ENCODE measurements at places on chromosomes 11 and 22.

- DNase-seq, result no peak
These were observed 18.9 kb downstream of the MRPL16 start for GRCh38 chr11:59791639-59792038.

DNA sequence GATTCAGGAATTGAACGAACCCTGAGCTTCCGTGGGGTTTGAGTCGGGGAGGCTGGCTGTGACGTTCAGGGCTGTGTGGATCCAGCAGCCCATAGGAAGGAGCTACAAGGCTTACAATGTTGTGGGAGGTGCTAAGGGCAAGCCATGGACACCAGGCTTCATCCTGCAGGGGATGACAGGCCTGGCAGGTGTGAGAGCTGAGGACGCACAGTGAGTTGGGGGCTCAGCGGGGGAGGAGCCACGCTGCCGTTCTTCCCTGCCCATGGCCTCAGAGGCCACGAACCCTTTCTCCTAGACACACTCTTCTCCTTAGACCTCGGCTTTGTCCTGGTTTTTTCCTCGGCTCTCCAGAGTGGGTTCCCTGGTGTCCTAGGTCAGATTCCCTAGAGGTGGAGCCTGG is 113.3 kb upstream of the SLC22A12 start:
- no peak for DNase-seq

DNA sequence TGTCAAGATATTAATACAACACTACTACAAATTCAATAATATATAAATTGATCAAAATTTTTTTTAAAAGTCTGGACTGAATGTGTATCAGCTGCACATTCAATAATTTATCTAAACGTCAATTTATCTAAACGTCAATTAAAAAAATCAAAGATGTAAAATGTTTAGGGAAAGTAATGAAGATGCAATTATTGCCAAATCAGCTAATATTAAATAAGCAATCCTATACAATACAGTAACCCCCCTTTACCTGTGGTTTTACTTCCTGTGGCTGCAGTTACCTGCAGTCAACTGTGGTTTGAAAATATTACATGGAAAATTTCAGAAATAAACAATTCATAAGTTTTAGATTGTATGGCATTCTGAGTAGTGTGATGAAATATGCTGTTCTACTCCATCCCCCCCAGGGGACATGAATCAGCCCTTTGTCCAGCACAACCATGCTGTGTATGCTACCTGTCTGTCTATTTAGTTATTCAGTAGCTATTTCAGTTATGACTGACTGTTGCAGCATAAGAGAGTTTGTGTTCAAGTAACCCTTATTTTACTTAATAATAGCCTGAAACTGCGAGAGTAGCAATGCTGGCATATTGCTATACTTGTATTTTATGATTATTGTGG is 72.2 kb downstream of the CWF19L2 start:
- DNase-seq, result peak; percentile 31

- DNase-seq, result no peak
These were observed 176.0 kb downstream of the WNT11 start for GRCh38 chr11:76030286-76030685.

GRCh38 chr11:46102843-46103242 is 18.4 kb downstream of the PHF21A start:
- no peak for DNase-seq

GRCh38 chr11:44579302-44579761 is 13.9 kb downstream of the CD82 start:
- no peak for DNase-seq

GRCh38 chr11:112300094-112300786 is 39.6 kb upstream of the PLET1 start:
- no peak for DNase-seq

GRCh38 chr11:128238521-128239265 is 348.7 kb downstream of the ETS1 start:
- DNase-seq, result no peak

- DNase-seq, result no peak
These were observed 19.5 kb upstream of the WNT7B start for GRCh38 chr22:45996241-45997076.

- no peak for DNase-seq
These were observed 4.6 kb downstream of the GNB1L start for GRCh38 chr22:19849835-19850762.

DNA sequence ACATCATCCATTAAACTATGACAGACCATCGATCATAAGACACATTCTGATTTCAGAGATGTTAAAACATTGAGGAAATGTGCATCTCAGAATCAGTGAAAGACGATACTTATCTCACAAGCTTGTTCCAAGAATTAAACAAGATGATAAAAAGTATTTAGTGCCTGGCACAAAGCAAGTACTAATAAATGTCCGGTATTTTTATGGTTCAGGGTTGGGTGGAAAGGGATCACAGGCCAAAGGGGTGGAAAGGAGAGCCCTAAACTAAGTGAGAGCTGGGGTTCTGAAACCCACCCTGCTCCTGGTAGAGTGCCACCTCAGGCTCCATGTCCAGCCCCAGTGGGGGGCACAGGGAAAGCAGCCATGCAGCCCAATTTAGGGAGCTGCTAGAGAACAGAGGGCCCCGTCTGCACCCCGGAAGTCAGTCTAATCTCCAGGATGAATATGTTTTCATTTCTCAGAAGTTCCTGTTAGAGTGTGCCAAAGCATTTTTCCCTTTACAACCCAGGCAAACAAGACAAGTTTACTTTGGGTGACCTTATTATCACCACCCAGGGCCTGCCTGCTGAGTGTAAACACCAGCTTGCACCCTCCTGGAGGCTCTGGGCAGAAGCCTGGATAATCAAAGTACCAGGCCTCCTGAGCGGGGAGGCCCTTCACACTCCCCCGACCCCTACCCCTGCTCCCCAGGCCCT is 3.8 kb upstream of the CREB3L1 start:
- DNase-seq, result peak; percentile 84

GRCh38 chr11:69888483-69889181 is 69.4 kb upstream of the FGF3 start:
- DNase-seq, result peak; percentile 97

GRCh38 chr11:65262776-65263175 is 1.0 kb downstream of the POLA2 start:
- no peak for DNase-seq

- DNase-seq, result no peak
These were observed 1995.6 kb upstream of the RAG2 start for GRCh38 chr11:38593649-38594048.

GRCh38 chr11:103581760-103582159 is 454.7 kb upstream of the DDI1 start:
- DNase-seq, result no peak

DNA sequence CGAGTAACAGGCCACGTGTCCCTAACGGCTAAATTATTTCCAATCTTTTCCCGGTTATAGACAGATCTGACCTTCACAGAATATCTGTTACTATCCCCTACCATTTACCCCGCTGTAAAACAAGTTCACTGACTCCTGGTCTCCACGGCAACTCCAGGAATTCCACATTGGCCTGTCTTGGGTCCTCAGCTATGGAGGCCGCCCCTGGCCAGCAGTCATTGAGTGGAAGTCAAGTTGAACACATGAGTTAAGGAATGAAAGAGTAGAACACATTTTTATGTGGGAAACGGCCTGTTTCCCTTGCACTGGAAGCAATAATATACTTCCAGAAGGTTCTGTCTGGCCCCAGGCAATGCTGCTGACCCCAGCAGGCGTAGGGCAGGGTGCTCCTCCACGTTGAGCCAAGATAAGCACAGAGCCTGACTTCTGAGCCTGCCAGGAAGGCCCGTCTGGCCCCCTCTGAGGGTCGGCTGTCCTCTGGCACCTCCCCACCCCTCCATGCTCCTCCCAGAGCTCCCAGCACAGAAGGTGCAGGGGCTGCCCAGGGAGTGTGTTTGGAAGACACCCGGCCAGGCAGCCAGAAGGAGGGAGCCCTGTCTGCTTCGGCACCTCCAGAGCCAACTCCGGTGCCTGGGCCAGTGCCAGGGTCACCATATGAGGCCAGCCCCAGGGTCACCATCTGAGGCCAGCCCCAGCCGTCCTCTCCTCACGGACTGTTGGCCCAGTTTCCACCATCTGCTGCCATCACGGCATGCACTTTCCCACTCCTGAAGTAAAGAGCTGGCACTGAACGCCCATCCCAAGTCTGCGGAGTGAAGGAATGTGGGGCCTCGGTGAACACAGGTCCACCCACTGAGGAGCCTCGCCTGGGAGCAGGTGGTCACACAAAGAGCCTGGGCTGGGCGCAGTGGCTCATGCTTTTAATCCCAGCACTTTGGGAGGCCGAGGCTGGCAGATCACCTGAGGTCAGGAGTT is 813.2 kb downstream of the BRD1 start:
- no peak for DNase-seq

DNA sequence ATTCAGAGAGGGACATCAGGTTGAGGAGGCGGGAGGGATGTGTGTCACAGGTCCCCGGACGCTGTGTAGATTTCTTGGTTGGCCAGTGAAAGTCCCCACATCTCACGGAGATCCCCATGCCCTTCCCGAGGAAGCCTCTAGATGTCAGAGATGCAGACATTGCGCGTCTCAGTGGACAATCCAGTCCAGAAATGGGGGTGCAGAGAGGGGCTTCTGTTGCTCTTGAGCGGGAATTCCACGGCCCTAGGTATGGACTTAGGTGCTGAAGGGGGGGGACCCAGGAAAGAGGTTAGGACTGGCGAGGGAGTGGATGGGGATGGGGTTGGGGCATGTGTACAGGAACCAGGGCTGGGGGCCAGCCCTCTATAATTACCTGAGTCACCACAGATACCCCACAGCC is 7.0 kb downstream of the THY1 start:
- no peak for DNase-seq

GRCh38 chr11:71574418-71574817 is 8.3 kb downstream of the KRTAP5-11 start:
- no peak for DNase-seq

DNA sequence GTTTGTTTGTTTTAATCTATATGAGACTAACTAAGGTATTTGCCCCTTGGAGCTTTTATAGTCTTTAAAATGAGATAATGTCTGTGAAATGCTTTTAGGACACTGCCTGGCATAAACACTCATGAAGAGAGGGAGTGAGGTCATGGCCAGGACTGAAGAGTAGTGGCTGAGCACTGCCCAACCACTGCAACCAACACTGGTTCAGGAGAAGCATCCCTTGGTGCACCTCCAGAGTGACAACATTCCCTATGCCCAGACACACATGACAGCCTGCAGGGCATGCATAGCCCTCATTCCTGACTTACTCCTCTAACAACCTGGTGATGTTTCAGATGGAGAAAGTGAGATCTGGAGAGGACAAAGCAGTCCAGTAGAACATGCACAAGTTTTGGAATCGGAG is 36.1 kb downstream of the ME3 start:
- no peak for DNase-seq

DNA sequence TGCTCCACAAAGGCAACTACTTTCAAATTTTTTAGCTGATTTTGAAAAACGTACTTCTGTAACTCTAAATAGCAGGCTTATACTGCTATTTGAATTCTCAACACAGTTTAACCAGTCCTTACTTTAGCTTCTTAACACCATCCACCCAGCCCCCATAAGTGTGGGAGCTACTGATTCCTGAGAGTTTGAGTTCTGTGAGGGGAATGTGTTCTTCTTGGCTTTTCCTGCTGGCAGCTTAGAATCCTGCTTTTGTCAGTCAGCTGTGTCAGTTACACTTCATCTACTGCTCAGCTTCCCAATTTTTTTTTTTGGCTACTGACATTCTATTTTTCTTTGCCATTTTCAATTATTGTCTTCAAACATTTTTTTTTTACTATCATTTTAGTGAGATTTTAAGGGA is 440.4 kb downstream of the INSC start:
- DNase-seq, result no peak

- no peak for DNase-seq
These were observed 313.4 kb downstream of the BUD13 start for GRCh38 chr11:116459185-116460045.

DNA sequence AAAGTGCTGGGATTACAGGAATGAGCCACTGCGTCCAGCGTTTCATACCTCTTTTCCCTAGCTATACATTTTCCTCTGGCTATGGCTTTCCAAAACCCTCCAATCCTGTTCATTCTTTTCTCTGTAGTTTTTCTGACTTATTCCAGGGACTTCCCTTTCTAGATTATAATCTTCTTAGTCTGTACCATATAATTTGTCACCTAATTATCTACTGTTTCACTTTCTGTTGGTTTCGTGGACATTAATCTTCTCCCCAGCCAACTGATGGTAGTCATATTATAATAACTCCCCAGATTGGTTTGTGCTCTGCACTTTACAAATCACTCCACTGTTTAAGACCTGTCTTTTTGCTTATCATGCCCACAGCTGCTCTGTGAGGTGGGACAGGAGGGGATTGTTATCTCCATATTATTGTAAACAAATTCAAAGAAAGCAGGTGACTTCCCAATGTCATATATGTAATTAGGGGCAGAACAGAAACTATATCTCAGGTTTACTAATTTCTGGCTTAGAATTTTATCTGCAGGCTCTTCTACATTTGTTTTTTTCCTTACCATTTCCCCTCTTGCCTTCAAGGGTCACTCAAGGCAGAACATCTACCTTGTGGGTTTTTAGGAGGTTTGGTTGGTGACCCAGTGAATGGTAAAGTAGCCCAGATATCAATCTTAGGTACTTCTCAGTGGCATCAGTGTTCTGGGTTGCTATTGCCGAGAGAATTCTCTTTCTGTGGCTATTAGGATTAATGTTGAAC is 23.9 kb downstream of the STIM1 start:
- no peak for DNase-seq

- no peak for DNase-seq
These were observed 8.6 kb upstream of the APOBEC3B start for GRCh38 chr22:38973289-38974169.

DNA sequence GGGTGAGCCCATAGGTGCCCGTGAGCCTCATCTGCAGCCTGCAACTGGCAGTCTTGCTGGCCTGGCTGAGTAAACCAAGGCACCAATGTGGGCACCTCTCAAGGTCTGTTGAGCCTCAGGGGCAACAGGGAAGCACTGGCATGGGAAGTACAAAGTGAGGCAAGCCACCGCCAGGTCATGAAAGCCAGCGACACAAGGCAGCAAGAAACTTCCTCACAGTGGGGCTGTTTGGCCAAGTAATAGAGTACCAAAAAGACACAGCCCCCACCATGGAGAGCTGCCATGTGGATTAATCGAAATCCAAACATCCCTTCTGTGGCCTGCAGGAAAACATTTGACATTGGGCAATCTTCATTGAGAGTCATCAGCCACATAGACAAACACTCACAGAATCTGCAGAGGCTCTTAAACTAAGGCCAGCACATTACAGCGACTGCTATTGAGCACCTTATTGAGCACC is 43.6 kb upstream of the FIBIN start:
- DNase-seq, result no peak

Data from HuH-7.5 (cell line).